ENCODE measurements at places on chromosomes 2 and 18. TPM values are rescaled to one million over a fixed set of nuclear protein-coding genes. Genes with fewer than 3 reads are reported as not detected.
A peak's percentile ranks its signal among the peaks of the same experiment; 100 is the strongest.

DNA sequence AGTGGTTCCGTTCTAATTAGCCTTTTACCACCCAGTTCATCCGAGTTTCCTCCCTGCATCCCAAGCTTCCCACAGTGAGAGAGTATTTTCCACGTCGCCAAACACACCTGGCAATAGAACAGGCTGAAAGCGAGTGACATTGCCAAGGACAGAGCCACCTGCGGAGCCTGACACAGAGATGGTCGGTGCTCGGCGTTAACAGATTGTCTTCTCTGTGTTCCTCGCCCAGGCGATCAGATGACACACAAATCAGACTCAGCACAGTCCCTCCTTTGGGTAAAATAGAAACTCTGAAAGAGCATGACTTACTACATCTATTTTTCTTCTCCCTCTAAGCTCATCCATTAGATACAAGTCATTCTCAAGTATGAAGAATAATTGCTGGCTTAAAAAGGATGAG lies 107.7 kb downstream of the CD226 start:
- no peaks in the 10 kb centered on the region for H3K27me3 ChIP-seq
- H3K36me3 ChIP-seq, result no peaks in the 10 kb centered on the region
- no peak overlapping the region for H3K27ac ChIP-seq
- no peaks in the 10 kb centered on the region for H3K4me1 ChIP-seq

- peak overlapping the region; percentile 96 for H3K27ac ChIP-seq
- no peaks in the 10 kb centered on the region for H3K27me3 ChIP-seq
- H3K36me3 ChIP-seq, result peaks cover 52% of the 10 kb centered on the region
- peak overlapping the region; percentile 91 for H3K4me3 ChIP-seq
Observed at GRCh38 chr2:27322301-27322765, 564 bp downstream of the MPV17 start.

- peaks cover 9% of the 10 kb centered on the region for H3K4me1 ChIP-seq
- H3K27me3 ChIP-seq, result no peaks in the 10 kb centered on the region
- no peak overlapping the region for H3K27ac ChIP-seq
- no peak overlapping the region for H3K4me3 ChIP-seq
Observed at GRCh38 chr18:24189007-24189528, 50.2 kb downstream of the CABYR start.

DNA sequence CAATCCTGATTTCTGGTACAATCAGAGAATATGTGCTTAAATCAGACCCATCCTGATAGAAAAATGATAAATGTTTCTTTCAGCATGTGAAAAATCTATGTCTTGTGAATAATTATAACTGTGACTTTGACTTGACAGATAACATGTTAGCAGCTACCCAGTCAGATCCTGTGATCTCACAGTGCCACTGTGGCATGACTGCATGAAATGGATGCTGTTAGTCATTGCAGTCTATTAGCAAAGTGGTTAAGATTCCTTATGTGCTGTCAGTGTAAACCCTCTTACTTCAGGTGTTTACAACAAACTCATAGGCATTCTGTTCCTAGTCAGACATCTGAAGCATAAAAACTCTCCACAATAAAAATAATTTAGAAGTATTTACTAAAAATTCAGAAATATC lies 244.6 kb upstream of the RND3 start:
- H3K4me1 ChIP-seq, result no peaks in the 10 kb centered on the region
- H3K36me3 ChIP-seq, result no peaks in the 10 kb centered on the region
- H3K27me3 ChIP-seq, result no peaks in the 10 kb centered on the region
- DNase-seq, result no peak

Gene RAB17
- total RNA-seq, result 38.3 TPM

Gene B3GNT7
- 14.4 TPM for total RNA-seq

DNA sequence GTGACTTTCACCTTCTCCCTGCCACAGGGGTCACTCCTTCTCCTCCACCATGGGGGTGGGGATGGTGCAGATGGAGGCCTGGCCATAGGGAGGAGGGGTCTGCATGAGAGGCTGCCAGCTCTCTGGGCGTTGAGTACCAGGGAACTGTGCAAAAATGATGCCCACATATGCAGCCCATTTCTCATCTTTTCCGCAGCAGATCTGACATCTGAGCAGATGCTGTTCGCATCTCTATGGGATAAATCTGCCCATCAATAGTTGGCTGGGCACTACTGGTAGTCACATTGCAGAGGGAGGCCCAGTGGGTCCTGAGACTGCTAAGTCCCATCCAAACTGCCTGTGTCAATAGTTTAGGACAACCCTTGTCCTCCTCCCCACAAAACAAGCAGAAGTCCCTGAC lies 45.9 kb upstream of the LGALSL start:
- no peaks in the 10 kb centered on the region for H3K27me3 ChIP-seq
- peaks cover 8% of the 10 kb centered on the region for H3K36me3 ChIP-seq
- DNase-seq, result no peak
- H3K4me1 ChIP-seq, result peaks cover 21% of the 10 kb centered on the region
- no peak overlapping the region for H3K4me3 ChIP-seq

GRCh38 chr2:131493199-131493968 lies 1.2 kb upstream of the MZT2A start:
- H3K4me3 ChIP-seq, result peak overlapping the region; percentile 95
- no peaks in the 10 kb centered on the region for H3K27me3 ChIP-seq
- H3K27ac ChIP-seq, result peak overlapping the region; percentile 94
- peaks cover 17% of the 10 kb centered on the region for H3K4me1 ChIP-seq

- H3K4me3 ChIP-seq, result no peak overlapping the region
- peaks cover 75% of the 10 kb centered on the region for H3K27me3 ChIP-seq
- H3K27ac ChIP-seq, result no peak overlapping the region
- no peaks in the 10 kb centered on the region for H3K36me3 ChIP-seq
Observed at GRCh38 chr18:47574966-47575365, 323.5 kb upstream of the SKOR2 start.

DNA sequence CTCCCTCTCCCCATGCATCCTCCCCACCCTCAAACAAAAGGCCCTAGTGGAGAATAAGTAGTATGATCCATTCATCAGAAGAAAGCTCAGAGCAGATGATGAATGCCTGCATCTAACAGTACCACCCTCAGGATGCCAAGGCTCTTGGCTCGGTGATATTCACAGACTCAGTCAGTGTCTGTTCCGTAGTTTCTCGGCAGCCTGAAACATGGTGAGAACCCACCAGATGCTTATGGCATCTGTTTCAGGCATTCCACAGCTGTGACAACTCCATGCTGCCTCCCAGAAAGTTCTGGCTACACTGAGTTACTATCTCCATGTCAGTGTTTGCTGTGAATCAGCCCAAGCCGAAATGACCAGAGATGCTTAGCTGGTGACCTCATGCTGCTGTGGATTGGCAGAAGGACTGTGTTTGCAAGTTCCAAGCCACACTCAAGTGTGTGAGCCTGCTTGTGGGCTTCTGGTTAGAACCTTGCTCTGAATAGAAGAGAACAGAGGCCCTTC lies 83.9 kb downstream of the WDSUB1 start:
- H3K36me3 ChIP-seq, result no peaks in the 10 kb centered on the region
- no peaks in the 10 kb centered on the region for H3K4me1 ChIP-seq
- no peak for DNase-seq
- no peak overlapping the region for H3K4me3 ChIP-seq

- no peak overlapping the region for H3K4me3 ChIP-seq
- no peaks in the 10 kb centered on the region for H3K4me1 ChIP-seq
- DNase-seq, result no peak
- no peaks in the 10 kb centered on the region for H3K27me3 ChIP-seq
- peaks cover 5% of the 10 kb centered on the region for H3K36me3 ChIP-seq
Observed at GRCh38 chr2:10034333-10035052, 8.9 kb upstream of the KLF11 start.

DNA sequence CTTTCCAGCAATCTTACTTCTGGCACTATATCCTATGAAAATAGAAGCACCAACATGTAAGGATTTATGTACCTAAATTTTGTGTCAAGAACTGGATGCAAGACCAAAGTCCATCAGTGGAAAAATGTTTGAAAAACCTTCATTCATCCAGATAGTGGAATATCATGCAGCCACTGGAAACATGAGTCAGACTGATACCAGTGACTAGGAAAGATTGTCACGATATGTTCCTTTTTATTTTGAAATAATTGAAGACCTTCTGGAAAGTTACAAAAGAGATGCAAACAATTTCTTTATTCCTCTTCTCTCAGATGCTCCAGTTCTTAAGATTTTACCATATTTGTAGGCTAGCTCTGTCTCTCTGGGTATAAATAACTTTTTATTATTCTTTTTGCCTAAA lies 40.5 kb upstream of the IL1R2 start:
- peaks cover 13% of the 10 kb centered on the region for H3K27me3 ChIP-seq
- DNase-seq, result no peak
- H3K36me3 ChIP-seq, result no peaks in the 10 kb centered on the region
- no peaks in the 10 kb centered on the region for H3K4me1 ChIP-seq
- no peak overlapping the region for H3K4me3 ChIP-seq

Gene DIS3L2
- total RNA-seq, result 46.0 TPM

DNA sequence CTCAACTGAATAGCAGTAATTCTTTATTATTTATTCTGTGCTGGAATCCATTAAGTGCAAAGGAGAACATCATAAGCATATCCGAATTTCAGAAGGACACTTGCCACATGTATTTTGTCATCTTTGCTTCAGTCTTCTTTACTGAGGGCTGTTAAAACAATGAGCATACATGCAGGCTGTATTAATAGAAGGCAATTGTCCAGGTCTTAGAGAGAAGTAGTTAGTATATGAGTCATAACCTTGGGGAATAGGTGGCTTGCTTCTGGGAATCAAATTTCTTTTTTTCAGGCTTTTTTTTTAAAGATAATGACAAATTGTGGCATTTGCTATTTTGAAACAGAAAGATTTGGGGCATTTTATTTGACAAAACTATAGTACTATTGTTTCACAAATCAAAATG lies 773.5 kb downstream of the CNTNAP5 start:
- H3K36me3 ChIP-seq, result no peaks in the 10 kb centered on the region
- no peak overlapping the region for H3K4me3 ChIP-seq
- H3K27me3 ChIP-seq, result no peaks in the 10 kb centered on the region
- no peak overlapping the region for H3K27ac ChIP-seq
- no peak for DNase-seq

Gene TNP1
- total RNA-seq, result not detected

DNA sequence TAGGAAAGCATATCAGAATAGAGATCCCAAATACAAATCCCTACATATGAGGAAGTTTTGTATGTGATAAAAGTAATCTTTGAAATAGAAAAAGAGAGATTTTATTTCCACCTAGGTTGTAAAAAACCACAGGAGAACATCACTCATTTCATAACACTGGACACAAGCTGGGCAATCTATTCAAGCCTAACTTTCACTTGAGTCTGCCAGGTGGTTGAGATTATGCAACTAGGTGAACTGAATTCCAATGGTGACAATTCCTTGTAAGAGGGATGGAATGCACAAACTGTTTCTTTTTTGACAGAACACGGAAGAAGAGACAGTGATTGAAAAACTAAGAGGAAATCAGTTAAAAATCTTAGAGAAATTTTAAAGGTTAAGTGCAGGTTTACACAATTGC lies 619.6 kb upstream of the TMEFF2 start:
- H3K36me3 ChIP-seq, result no peaks in the 10 kb centered on the region
- H3K4me1 ChIP-seq, result no peaks in the 10 kb centered on the region
- DNase-seq, result no peak
- H3K27ac ChIP-seq, result no peak overlapping the region
- no peak overlapping the region for H3K4me3 ChIP-seq

DNA sequence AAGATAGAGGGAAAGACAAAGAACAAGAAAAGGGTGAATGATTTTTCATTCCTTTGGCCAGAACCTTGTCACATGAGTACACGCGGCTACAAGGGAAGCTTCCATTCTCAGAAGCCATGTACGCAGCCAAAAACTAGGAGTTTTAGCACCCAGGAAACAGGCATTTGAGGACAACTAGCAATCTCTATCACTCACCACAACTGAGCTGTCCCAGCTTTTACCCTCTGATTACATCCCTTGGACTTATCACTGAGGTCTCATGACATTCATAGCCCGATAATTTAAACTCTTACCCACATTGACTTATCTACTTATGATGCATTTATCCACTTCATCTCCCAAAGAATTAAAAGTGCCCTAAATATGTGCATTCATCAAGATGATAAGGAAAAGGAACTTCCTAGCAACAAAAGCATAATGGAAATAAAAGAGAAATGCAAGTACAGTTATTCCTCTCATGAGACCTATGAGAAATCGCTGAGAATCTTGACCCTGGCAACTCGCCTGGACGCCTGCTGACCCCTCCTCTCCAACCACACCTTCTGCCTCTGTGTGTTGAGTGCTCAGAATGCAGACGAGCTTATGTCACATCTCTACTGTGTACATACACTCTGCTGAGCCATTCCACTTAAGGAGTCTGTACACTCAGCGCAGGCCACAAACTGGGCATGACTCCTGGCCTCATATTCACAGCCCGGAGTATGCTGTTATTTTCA lies 28.7 kb upstream of the MFSD6 start:
- no peaks in the 10 kb centered on the region for H3K36me3 ChIP-seq
- no peak for DNase-seq

Gene RNF149
- 69.0 TPM for total RNA-seq

DNA sequence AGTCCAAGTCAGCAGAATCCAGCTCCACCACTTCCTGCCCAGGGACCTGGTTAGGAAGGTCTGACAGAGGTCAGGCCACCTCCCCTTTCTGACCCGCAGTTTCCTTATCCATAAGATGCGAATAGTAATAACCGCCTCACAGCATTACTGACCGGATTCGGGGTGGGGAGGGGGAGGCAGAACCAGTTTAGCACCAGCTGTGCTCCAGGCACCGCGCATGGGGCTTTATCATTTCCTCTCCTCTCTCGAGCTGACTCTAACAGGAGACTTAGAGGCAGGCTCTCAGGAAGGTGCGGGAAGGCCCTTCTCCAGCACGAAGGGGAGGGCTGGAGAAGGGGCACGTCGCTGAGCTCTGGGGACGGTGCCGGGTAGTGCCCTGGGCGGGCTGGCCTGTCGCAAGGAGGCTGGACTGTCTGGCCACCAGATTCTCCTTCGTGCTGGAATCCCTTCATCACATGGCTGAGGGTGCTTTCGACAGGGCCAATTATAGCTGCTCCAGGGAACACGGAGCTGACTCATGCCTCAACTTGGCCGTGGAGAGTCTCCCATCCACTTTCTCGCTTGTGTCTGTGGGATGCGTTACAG lies 5.7 kb downstream of the EHD3 start:
- H3K27ac ChIP-seq, result no peak overlapping the region
- H3K4me3 ChIP-seq, result no peak overlapping the region
- H3K36me3 ChIP-seq, result no peaks in the 10 kb centered on the region
- no peak for DNase-seq
- H3K27me3 ChIP-seq, result no peaks in the 10 kb centered on the region

Gene PLGLB1
- not detected for total RNA-seq

DNA sequence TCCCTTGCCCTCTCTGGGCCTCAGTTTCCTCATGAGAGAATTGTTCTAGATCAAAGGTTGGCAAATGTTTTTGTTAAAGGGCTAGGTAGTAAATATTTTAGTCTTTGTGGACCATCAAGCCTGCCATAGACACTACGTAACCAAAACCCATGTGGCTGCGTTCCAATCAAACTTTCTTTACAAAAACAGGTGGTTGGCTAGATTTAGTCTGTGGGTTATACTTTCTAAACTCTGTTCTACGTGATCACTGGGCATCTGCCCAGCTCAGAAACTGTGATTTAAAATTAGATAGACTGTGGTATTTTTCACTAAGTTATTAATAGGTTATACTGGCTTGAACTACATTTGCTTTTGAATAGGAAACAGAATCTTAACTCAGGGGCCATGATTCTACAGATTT lies 149.8 kb upstream of the DCC start:
- DNase-seq, result no peak
- peaks cover 23% of the 10 kb centered on the region for H3K27me3 ChIP-seq
- H3K4me3 ChIP-seq, result no peak overlapping the region
- no peaks in the 10 kb centered on the region for H3K36me3 ChIP-seq

Data from Calu3 (cell line).